ENCODE measurements at places on chromosomes 2 and 18. TPM values are rescaled to one million over a fixed set of nuclear protein-coding genes. Genes with fewer than 3 reads are reported as not detected.
A peak's percentile ranks its signal among the peaks of the same experiment; 100 is the strongest.

- no peaks in the 10 kb centered on the region for H3K36me3 ChIP-seq
- peaks cover 4% of the 10 kb centered on the region for H3K27me3 ChIP-seq
- no peak overlapping the region for H3K27ac ChIP-seq
- no peaks in the 10 kb centered on the region for H3K4me1 ChIP-seq
- no peak overlapping the region for H3K4me3 ChIP-seq
Observed at GRCh38 chr2:169119851-169120250, 50.5 kb downstream of the DHRS9 start.

DNA sequence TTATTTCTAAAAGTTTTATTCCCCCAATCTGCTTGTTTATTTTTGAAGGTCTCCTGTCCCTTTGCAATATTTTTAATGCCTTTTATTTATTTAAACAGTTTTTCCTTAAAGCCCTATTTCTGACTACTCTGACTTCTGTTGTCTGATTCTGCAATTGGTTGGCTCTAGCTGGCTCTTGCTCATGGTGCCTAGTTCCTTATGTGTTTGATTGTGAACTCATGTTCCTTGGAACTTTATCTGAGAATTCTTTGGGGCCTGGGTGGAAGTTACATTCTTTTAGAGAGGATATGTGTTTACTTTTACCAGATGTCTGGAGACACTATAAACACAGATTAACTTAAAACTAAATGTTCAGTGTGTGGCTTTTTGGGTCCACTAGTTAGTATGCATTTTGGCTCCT is 175.9 kb downstream of the DYSF start:
- no peak for DNase-seq
- H3K4me1 ChIP-seq, result no peaks in the 10 kb centered on the region
- no peak overlapping the region for H3K27ac ChIP-seq
- peaks cover 2% of the 10 kb centered on the region for H3K36me3 ChIP-seq
- no peak overlapping the region for H3K4me3 ChIP-seq
- H3K27me3 ChIP-seq, result peaks cover 10% of the 10 kb centered on the region

Gene EML6
- 6.3 TPM for total RNA-seq

Gene ASXL3
- total RNA-seq, result 0.74 TPM

- H3K4me3 ChIP-seq, result no peak overlapping the region
- H3K4me1 ChIP-seq, result no peaks in the 10 kb centered on the region
- no peak overlapping the region for H3K27ac ChIP-seq
- DNase-seq, result no peak
- peaks cover 6% of the 10 kb centered on the region for H3K27me3 ChIP-seq
- H3K36me3 ChIP-seq, result no peaks in the 10 kb centered on the region
Observed at GRCh38 chr2:71216501-71216900, 10.4 kb downstream of the PAIP2B start.

- no peak overlapping the region for H3K27ac ChIP-seq
Observed at GRCh38 chr18:551404-552061, 28.6 kb upstream of the CETN1 start.

Gene LYG1
- total RNA-seq, result 0.23 TPM

DNA sequence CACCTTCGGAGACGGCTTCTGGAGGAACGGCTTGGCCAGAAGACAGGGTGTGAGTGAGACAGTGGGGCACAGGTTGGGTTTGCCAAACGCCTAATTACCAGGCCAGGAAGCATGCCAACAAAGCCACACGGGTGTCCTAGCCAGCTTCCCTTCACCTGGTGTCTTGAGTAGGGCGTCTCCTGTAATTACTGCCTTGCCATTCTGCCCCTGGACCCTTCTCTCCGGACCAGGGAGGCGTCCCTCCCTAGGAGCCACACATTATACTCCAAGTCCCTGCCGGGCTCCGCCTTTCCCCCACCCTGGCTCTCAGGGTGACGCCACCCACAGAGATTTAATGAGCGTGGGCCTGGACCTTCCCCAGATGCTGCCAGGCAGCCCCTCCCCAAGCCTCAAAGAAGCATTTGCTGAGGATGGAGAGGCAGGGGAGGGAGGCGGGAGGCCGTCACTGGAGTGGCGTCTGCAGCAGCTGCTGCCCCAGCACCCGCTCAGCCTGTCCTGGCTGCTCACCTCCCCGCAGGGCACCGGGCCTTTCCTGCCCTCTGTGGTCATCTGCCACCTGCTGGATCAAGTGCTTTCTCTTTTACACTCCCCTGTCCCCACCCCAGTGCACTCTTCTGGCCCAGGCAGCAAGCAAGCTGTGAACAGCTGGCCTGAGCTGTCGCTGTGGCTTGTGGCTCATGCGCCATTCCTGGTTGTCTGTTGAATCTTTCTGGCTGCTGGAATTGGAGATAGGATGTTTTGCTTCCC is 20.7 kb downstream of the FOSL2 start:
- H3K36me3 ChIP-seq, result no peaks in the 10 kb centered on the region
- H3K4me1 ChIP-seq, result no peaks in the 10 kb centered on the region
- H3K27ac ChIP-seq, result no peak overlapping the region
- no peak for DNase-seq
- H3K27me3 ChIP-seq, result no peaks in the 10 kb centered on the region

GRCh38 chr2:217612920-217613319 is 389.9 kb downstream of the TNS1 start:
- H3K36me3 ChIP-seq, result no peaks in the 10 kb centered on the region
- H3K27ac ChIP-seq, result no peak overlapping the region
- H3K4me3 ChIP-seq, result no peak overlapping the region

- no peak overlapping the region for H3K4me3 ChIP-seq
- no peaks in the 10 kb centered on the region for H3K27me3 ChIP-seq
- no peak for DNase-seq
Observed at GRCh38 chr2:182592691-182593393, 123.2 kb upstream of the DNAJC10 start.

GRCh38 chr2:170836027-170836426 is 19.3 kb downstream of the GAD1 start:
- no peaks in the 10 kb centered on the region for H3K4me1 ChIP-seq
- no peak overlapping the region for H3K4me3 ChIP-seq
- H3K27ac ChIP-seq, result no peak overlapping the region
- no peaks in the 10 kb centered on the region for H3K36me3 ChIP-seq
- no peak for DNase-seq
- no peaks in the 10 kb centered on the region for H3K27me3 ChIP-seq

Gene KIF5C
- total RNA-seq, result 1.6 TPM

GRCh38 chr2:107374249-107374648 is 452.4 kb upstream of the RGPD4 start:
- no peaks in the 10 kb centered on the region for H3K4me1 ChIP-seq
- H3K27ac ChIP-seq, result no peak overlapping the region
- H3K4me3 ChIP-seq, result no peak overlapping the region
- no peak for DNase-seq

DNA sequence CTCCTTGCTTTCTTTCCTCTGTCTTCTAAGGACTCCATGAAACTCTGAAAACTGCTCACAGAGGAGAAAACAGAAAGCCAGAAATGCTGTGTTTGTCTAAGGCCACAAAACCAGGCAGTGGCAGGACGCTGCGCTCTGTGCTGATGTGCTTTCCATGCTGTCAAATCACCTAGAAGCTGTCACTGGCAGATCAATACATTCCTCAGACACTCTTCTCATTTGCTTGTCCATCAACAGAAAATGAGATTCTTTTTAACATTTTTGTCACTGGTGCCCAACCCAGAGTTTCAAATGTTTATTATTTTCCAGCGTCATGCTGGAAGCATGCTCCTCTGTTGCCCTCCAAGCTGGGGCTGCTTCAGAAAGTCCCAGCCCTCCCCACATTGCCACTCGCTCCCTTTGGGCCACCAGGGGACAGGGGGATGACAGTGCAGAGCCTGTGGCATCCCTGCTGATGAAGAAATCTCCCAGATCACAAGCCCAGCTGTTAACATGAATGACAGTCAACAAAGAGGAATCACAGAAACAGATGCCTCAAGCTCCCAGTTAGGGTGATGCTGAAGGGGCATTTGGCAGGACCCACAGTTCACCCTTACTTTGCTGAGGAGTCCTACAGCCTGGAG is 117.5 kb upstream of the MEIS1 start:
- no peak overlapping the region for H3K4me3 ChIP-seq
- DNase-seq, result no peak
- H3K36me3 ChIP-seq, result no peaks in the 10 kb centered on the region
- H3K4me1 ChIP-seq, result no peaks in the 10 kb centered on the region

DNA sequence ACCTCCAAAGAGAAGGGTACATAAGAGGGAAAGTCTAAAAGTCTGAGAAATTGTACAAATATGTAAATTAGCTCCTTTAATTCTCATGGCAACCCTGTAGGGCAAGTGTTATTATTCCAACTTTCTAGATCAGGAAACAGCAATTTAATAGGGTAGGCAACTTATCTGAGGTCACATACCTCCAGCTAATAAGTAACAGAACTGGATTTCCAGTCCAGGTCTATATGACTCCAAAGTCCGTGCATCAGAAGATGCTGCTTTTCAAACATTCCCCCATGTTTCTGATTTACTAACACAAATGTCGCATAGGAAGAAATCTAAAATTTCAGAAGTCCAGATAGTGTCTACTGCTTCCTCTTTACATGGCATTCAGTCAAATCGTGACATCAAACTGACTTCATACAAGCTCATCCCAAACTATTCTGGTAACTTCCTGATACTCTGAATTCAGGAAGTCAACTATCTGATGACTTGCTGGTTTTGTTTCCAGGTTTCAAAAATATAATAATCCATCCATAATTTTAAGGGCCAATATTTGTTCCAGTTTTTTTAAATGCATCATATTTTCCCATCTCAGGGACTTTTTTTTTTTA is 419.3 kb upstream of the ACVR2A start:
- H3K27me3 ChIP-seq, result no peaks in the 10 kb centered on the region
- H3K4me3 ChIP-seq, result no peak overlapping the region
- no peaks in the 10 kb centered on the region for H3K4me1 ChIP-seq

DNA sequence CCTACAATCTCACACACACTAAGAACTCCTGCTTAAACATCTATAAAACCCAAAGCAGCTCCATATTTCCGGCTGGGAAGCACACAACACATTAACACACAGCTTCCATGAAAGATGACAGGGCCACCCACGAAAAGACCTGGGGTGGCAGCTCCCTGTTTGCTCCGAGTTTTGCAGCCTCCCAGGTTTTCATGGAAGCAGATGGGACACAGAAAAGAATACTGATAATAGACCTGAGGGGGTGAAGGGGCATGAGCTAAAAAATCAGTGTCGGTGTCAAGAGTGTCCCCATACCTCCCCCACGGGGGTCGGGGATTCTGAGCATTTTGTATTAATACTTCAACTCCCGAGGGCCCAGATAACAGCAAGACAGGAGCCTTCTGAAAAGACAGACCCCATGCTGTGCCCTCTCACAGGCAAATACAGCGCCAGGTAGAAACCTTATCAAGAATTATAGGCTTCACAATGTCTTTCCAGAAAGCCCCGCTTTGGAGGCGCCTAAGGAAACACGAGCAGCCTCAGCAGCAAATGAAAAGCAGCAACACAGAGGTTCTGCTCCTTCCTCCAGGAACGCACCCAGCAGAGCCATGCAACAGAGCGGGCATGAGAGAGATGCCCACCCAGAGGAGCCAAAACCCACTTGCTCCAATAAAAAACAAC is 50.5 kb downstream of the ZNF516 start:
- no peaks in the 10 kb centered on the region for H3K36me3 ChIP-seq
- no peaks in the 10 kb centered on the region for H3K27me3 ChIP-seq
- H3K4me3 ChIP-seq, result no peak overlapping the region
- no peak overlapping the region for H3K27ac ChIP-seq

Gene PTPN4
- 45.9 TPM for total RNA-seq

- H3K27me3 ChIP-seq, result no peaks in the 10 kb centered on the region
- H3K36me3 ChIP-seq, result no peaks in the 10 kb centered on the region
- no peaks in the 10 kb centered on the region for H3K4me1 ChIP-seq
- no peak overlapping the region for H3K4me3 ChIP-seq
- H3K27ac ChIP-seq, result no peak overlapping the region
Observed at GRCh38 chr2:178328037-178328436, 122.9 kb downstream of the PRKRA start.

DNA sequence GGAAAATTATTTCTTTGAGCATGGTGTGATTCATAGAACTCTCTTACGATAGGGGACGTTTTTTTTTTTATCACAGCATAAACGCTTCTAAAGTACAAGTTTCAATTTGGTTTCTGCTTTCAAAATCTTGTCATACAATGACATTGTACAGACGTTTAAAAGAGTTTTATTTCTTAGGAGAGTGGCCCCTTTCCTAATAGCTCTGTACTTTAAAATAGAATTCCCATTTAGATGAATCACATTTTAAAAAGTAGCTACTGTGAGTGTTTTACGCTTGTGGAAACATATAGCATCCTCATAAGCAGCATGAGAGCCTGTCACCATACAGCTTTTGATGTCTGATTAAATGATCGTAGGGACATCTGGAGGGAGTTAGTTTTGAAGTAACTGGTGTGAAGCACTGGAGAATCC is 510.9 kb downstream of the PARD3B start:
- peak overlapping the region; percentile 11 for H3K4me3 ChIP-seq
- DNase-seq, result no peak
- no peaks in the 10 kb centered on the region for H3K36me3 ChIP-seq
- no peaks in the 10 kb centered on the region for H3K27me3 ChIP-seq

DNA sequence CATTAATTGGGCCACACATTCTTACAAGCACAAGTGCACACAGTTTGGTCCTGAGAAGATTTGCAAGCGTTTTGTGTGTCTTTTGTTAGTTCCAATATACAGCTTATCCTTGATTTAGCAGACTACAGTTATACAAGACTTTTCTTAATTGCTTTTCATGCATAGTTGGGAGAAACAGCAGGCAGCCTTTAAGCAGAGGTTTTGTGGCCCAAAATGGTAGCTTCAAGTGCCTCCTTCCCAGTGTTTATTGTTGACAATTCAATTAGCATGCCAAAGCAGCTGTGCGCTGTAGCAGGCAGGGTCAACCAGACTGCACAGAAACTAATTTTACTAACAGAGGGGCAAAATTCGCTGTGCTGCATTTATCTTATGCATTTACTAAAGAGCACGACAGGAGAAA is 47.5 kb downstream of the FRZB start:
- no peaks in the 10 kb centered on the region for H3K36me3 ChIP-seq
- no peak overlapping the region for H3K4me3 ChIP-seq
- no peaks in the 10 kb centered on the region for H3K4me1 ChIP-seq
- DNase-seq, result no peak

- H3K4me3 ChIP-seq, result no peak overlapping the region
- H3K27me3 ChIP-seq, result no peaks in the 10 kb centered on the region
- H3K27ac ChIP-seq, result no peak overlapping the region
- no peaks in the 10 kb centered on the region for H3K4me1 ChIP-seq
- no peak for DNase-seq
Observed at GRCh38 chr2:162720559-162721271, 117.9 kb downstream of the KCNH7 start.

Gene ATOH8
- 3.8 TPM for total RNA-seq

GRCh38 chr2:239369631-239370161 is 31.1 kb downstream of the HDAC4 start:
- H3K4me3 ChIP-seq, result no peak overlapping the region
- no peaks in the 10 kb centered on the region for H3K36me3 ChIP-seq

GRCh38 chr2:85355521-85355920 is 952 bp downstream of the ELMOD3 start:
- H3K4me1 ChIP-seq, result 0 out of 2 replicates have a peak, but pooled peaks cover 4% of the 10 kb centered on the region
- H3K36me3 ChIP-seq, result peaks cover 5% of the 10 kb centered on the region
- H3K27ac ChIP-seq, result peak overlapping the region; percentile 94
- H3K4me3 ChIP-seq, result peak overlapping the region; percentile 99

Measured in Panc1 (cell line).